AG10803 (cell line): ENCODE measurements at places on chromosomes 2 and 18.

DNA sequence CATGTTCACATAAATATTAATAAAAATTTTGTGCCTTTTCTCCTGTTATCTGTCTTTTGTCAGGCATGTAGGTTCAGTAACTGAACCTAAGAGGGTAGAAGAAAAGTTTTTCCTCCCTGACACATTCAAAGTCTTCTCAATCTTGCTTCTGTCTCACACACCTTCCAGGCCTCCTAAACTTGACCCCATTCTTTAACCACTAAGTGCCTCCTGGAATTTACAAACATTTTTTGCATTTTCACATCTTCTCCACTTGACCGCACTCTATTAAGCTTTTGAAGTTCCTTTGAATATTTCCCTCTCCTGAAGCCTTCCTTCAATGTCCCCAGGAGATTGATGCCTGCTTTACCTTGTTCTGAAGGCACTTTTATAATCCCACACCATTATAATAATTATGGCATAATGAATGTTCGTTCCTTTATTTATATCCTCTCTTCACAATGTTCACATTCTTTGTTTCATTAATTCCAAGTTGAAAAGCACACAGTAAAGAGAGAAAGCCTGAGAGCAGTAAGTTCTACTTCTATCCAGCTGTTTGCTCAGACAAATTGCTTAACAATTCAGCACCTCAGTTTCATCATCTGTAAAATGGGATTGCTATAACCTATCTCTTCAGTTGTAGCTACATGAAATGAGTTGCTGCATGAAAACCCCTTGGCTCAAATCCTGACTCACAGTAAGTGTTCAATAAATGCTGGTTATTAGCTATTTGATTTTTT lies 184.8 kb upstream of the KLHL29 start:
- DNase-seq = no peak

DNA sequence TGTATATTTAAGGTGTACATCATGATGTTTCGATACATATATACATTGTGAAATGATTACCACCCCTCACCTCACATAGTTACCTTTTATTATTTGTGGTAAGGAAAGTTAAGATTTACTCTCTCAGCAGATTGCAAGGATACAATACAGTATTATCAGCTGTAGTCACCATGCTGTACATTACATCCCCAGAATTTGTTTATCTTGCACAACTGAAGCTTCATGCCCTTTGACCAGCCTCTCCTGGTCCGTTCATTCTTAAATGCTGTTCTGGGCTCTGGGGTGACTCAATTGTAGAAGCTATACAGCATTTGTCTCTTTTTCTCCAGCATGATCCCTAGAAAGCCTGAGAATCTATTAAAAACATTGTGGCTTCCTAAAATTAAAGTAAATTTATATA lies 90.8 kb downstream of the PTPRM start:
- DNase-seq = no peak

GRCh38 chr2:105320651-105321215 lies 8.8 kb downstream of the TGFBRAP1 start:
- no peak for DNase-seq

DNA sequence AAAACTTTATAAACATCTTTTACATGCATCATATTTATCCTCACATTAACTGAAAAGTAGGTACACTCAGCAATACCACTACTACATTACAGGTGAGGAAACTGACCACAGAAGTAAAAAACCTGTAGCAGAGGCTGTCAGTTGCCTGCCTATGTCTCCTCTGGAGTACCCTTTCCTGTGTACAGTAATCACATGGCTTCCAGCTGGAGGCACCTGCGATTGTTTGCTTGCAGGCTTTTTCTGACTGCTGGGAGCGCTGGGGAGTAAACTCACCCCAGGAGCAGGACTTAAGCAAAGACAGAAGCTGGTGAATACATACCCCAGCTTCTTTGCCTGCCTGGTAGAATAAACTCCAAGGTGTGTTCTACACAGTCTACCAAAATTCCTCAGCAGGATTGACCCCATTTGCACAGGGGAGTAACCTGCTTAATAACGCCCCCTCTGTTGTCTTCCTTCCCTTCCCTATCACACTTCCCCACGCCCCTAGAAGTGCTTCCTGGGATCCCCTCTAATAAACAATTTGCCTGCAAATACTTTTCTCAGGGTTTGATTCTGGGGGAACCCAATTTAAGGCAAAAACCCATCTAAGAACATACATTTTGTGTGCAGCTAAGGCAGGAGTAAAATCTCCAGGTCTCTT lies 138.9 kb downstream of the PTH2R start:
- no peak for DNase-seq

DNA sequence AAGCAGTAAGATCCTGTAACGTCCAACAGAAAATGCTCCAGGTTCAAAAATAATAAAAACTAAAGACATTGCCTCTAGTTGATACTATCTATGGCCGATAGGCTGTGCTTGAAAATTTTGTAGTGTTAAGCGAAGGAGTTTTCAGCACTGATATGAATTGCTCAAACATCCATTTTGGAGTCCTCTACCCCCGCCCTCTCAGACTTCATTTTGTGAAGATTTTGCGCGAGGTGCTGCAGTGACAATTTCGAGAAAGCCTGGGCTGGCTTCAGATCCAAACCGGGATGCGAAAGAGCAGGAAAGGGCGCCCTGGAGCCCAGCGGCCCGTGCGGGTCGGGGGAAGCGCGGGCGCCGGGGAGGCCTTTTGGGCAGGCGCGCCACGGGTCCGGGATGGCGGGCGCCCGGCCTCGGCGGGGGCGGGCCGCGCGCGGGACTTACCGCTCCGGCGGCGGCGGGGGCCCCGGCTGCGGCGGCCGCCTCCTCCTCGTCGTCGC lies 1.8 kb downstream of the SP3 start:
- DNase-seq = peak; percentile 75

GRCh38 chr18:41767960-41768359 lies 187.1 kb upstream of the PIK3C3 start:
- DNase-seq = peak; percentile 29

DNA sequence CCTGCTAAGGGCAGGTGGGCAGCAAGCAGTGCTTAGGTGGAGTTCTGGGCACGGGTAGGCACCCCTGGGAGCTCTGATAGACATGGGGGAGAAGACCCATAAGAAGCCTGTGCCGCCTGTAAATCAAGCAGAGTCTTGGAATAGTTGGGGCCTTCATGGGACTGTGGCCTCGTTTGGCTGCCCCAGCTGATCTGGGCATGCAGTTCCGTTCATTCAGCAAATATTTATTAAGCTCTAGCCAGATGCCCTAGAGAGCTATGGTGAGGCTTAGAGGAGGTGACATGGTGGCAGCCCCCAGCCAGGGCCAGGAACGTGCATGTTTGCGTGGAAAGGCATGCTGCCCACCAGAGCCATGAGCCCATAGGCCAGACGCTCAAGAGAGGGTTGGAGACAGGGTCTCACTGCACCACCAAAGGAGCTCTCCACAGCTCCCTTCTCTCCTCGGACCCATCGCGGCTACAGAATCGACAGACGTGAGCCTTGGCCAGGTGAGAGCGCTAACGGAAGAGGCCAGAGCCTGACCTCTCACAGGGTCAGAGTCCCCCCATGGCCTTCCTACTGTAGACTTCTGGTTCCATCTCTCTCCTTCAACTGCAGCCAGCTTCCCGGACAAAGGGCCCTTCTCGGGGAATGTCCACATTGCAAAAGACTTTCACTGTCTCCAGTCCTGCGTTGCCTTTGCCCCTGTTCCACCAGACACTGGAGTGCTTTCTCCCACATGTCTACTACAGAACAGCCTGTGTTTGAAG lies 135.7 kb downstream of the INHBB start:
- DNase-seq = no peak

GRCh38 chr18:31983020-31983419 lies 35.6 kb upstream of the RNF125 start:
- no peak for DNase-seq

DNA sequence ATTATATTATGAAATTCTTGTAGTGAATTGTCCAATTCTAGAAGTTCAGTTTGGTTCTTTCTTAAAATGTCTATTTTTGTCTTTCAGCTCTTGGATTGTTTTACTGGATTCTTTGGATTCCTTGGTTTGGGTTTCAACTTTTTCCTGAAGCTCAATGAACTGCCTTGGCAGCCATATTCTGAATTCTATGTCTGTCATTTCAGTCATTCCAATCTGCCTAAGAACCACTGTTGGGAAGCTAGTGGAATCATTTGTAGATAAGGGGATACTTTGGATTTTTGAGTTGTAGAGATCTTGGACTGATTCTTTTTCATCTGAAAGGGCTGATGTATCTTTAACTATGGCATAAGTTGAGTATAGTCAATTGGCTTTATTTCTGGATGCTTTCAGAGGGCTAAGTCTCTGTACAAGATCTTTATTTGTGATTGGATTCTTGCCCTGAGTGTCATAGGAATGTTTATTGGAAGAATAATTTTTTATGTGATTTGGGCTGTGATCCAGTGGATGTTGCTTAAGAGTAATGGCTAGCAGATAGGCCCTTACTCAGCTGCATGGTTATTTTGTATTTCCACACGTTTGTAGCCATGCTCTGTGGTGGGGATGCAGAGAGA lies 42.3 kb downstream of the SERPINB7 start:
- peak; percentile 96 for DNase-seq

DNA sequence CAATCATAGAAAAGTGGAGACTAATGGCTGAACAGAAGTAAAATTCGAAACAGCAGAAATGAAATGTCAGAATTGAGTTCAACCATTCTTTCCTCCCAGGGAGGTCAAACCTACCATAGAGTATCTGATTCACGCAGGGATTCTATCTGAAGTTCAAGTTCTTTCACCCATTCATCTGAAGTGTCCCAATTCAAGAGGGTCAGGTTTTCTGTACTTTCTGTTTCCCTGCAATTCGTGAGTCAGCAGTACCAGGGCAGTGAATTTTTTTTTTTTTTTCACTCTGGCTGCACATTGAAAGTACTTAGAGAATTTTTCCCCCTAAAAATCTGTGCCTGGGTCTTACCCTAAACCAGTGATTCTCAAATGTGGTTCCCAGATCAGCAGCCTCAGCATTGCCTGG lies 40.9 kb upstream of the CCDC88A start:
- DNase-seq = peak; percentile 6

GRCh38 chr2:218882866-218883366 lies 2.3 kb downstream of the WNT10A start:
- DNase-seq = no peak

GRCh38 chr2:26619521-26619951 lies 21.6 kb downstream of the CIB4 start:
- DNase-seq = no peak

- no peak for DNase-seq
These were observed 15.4 kb downstream of the ZNF516 start for GRCh38 chr18:76479351-76480238.

GRCh38 chr2:128302011-128302743 lies 16.5 kb downstream of the HS6ST1 start:
- no peak for DNase-seq

- DNase-seq = no peak
These were observed 4.6 kb upstream of the SPEG start for GRCh38 chr2:219429958-219430606.

GRCh38 chr2:109339519-109339966 lies 210.5 kb downstream of the SH3RF3 start:
- peak; percentile 85 for DNase-seq

- no peak for DNase-seq
These were observed 111.7 kb upstream of the DYNAP start for GRCh38 chr18:54479365-54479764.

GRCh38 chr2:188752311-188752710 lies 221.9 kb upstream of the COL3A1 start:
- DNase-seq = no peak

DNA sequence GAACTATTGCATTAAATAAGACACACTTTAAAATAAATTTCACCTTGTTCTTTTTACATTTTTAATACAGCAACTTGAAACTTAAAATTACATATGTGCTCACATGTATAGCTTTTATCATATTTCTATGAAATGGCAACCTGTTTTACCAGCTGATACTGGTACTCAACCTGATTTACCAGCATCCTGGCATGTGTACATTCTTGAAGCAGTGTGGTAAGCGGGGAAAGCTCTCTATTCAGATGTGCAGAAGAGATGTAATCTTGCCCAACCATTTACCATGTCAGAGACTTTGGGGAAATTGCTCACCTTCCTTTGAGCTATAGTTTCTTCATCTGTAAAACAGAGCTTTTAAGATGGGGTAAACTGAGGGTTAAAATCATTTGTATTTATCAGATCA lies 133.2 kb downstream of the CCDC148 start:
- no peak for DNase-seq

DNA sequence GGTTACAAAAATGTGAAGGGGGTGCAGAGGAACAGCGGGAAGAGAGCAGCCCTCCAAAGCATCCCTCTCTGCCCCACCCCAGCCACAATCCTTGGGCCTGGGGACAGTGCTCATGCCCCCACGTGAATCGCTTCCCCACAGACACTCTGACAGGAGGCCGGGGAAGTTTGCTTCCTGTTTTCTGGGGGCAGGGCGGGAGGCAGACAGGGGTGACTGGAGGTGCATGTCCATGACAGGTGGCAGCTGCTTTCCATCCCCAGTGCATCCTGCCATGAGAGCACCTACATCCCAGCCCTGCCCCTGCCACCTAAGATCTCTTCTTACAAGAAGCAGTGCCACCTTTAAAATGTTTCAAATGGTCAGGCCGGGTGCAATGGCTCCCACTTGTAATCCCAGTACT lies 47.2 kb upstream of the UBE2F start:
- DNase-seq = no peak

- DNase-seq = no peak
These were observed 57.3 kb upstream of the RPL31 start for GRCh38 chr2:100944617-100945432.
